HFFc6 (cell line): ENCODE measurements at places on chromosomes 7 and 10. TPM values are rescaled to one million over a fixed set of nuclear protein-coding genes. Genes with fewer than 3 reads are reported as not detected.

DNA sequence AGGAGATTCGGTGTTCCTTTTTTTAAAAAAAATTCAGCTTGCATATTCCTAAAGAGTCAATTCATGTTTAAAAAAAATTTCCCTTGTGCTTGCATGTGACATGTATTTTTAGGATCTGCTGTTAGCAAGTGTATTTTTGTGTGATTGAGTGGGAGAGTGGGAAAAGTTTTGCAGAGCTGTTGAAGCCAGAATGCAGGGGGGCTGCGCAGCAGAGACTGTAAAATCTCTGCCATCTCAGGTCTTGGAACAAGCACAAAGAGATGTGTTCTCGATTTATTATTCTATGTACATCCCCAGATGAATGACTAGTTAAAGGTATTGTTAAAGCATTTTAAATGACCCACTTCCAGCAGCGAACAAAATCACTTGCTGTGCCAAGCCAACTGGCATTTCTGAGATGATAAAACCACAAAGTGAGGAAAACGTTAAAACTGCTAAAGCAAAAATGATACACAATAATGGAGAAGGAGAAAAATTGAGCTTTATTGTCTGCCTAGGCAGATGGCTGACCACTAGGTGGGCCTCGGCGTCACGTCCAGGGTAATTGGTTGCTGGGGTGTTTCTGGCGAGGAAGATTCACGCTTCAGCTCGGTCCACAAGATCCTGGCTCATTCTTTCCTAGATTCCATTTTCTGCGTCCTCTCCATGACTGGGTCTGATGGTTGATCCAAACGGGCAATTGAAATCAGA, 67.0 kb upstream of the ATRNL1 start:
- no peak for DNase-seq
- no peak overlapping the region for H3K27ac ChIP-seq
- H3K27me3 ChIP-seq = peaks cover 5% of the 10 kb centered on the region; the same call in 1 of the 2 replicates
- no peak overlapping the region for H3K4me3 ChIP-seq
- no peaks in the 10 kb centered on the region for H3K4me1 ChIP-seq

- H3K4me1 ChIP-seq = peaks cover 16% of the 10 kb centered on the region
- DNase-seq = no peak
- no peaks in the 10 kb centered on the region for H3K36me3 ChIP-seq
Observed at GRCh38 chr10:29327746-29328102, 38.9 kb downstream of the LYZL1 start.

DNA sequence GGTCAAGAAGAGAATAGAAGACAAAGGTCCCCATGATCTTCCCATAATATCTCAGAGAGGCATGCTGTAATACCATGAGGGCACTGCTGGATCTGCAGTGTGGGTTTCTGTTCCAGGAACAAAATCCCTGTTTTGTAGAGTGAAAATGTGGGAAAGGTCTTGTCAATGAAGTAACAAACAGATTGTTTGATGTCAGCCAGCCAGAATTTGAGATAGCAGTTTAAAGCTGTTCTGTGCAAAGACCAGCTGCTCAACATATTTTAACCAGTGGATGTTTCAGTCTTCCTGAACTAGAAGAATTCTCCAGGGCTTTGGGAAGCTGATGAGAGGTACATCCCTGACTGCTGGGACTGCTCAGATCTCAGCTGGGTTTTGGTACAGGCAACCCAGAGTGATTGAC, 1012.5 kb downstream of the DNAJB9 start:
- H3K36me3 ChIP-seq = no peaks in the 10 kb centered on the region; the same call in 1 of the 2 replicates
- DNase-seq = no peak
- no peak overlapping the region for H3K4me3 ChIP-seq
- H3K27ac ChIP-seq = no peak overlapping the region

- no peaks in the 10 kb centered on the region for H3K4me1 ChIP-seq
- no peaks in the 10 kb centered on the region for H3K36me3 ChIP-seq
- H3K27ac ChIP-seq = no peak overlapping the region
- H3K27me3 ChIP-seq = peaks cover 8% of the 10 kb centered on the region
- no peak overlapping the region for H3K4me3 ChIP-seq
Observed at GRCh38 chr10:11144626-11145494, 127.2 kb downstream of the CELF2 start.

DNA sequence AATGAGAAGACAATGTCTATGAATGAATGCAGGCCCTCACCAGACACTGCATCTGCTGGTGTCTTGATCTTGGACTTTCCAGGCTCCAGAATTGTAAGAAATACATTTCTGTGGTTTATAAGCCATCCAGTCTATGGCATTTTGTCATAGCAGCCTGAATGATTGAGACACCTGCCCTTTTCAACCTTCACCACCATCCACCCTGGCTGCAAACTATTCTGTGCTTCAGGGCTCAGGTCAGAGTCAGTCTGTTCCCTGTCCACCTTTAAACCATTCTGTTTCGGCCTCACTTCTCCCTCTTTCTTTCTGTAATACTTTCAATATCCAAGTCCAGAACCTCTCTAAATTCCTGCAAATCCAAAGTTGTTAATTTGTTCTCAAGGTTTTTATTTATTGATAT, 15.9 kb upstream of the CDK13 start:
- H3K36me3 ChIP-seq = no peaks in the 10 kb centered on the region
- no peak overlapping the region for H3K27ac ChIP-seq
- DNase-seq = no peak
- H3K27me3 ChIP-seq = peaks cover 11% of the 10 kb centered on the region
- H3K4me3 ChIP-seq = no peak overlapping the region
- H3K4me1 ChIP-seq = no peaks in the 10 kb centered on the region

DNA sequence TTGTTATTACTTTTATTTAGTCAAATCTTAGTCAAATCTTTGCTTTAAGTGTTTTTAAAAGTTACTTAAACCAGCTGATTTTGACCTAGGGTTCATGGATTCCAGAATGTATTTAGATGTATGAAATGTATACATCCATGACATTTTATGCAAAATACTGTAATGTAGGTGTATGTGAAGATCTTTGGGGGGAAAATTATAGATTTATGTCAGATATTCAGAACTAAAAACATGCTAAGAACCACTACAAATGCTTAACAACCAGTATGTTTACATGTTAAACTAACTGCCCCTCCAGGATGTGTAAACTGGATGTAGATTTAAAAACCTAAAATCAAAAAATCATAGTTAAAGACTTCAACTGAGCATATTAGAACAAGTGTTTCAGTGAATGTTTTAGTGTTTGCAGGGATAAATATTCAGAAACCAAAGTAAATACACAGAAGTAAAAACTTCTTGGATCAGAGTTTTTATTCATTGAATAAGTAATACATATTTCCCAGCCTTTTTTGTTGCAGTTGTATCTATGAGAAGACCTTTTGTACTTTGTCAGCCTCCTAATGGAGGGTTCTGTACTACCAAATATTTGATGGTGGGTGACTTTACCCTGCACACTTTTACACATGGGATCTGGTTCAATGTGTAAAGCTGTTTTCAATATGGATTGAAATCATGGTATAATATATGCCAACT, 3.9 kb downstream of the CPED1 start:
- H3K36me3 ChIP-seq = peaks cover 57% of the 10 kb centered on the region
- peak overlapping the region; percentile 87 for H3K27ac ChIP-seq
- DNase-seq = no peak
- H3K27me3 ChIP-seq = no peaks in the 10 kb centered on the region; the same call in 1 of the 2 replicates
- peak overlapping the region; percentile 92 for H3K4me3 ChIP-seq

GRCh38 chr10:89095701-89096391, 105.2 kb downstream of the FAS start:
- no peaks in the 10 kb centered on the region for H3K27me3 ChIP-seq
- H3K4me3 ChIP-seq = no peak overlapping the region
- H3K27ac ChIP-seq = no peak overlapping the region
- H3K36me3 ChIP-seq = no peaks in the 10 kb centered on the region

GRCh38 chr10:67618116-67618515, 77.9 kb downstream of the CTNNA3 start:
- peaks cover 33% of the 10 kb centered on the region for H3K4me1 ChIP-seq
- peaks cover 7% of the 10 kb centered on the region; the same call in 1 of the 2 replicates for H3K36me3 ChIP-seq
- H3K4me3 ChIP-seq = peak overlapping the region; percentile 14; the same call in 1 of the 2 replicates
- DNase-seq = peak; percentile 54
- peak overlapping the region; percentile 26 for H3K27ac ChIP-seq

DNA sequence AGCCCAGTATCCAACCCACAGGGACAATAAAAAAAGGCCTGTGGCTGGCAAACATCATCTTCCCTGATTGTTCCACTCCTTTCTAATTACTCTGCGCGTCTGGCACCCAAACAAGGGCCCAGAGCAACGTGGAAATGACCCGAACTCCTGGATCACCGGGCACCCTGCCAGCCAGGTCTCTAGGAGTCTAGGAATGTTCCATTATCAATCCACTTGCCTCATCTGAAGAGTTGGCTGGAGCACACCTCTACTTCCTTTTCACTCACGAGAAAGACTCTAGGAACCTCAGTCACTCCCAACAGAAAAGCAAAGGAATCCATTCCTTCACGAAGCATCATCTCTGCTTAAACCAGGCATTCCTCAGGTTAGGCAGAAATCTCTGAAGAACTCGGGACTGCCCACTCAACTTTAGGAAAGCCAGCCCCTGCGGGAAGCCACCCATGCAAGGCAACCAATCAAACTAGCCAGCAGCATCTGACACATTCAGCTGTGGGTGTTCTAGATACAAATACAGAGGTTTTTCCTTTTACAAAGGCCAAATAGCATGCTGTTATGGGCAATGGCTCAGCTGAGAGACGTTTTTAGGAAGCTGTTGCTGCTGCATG, 37.7 kb downstream of the ATXN7L1 start:
- peaks cover 18% of the 10 kb centered on the region for H3K36me3 ChIP-seq
- peak overlapping the region; percentile 12; the same call in 1 of the 2 replicates for H3K27ac ChIP-seq
- H3K4me1 ChIP-seq = peaks cover 14% of the 10 kb centered on the region

GRCh38 chr10:5573968-5574641, 49.3 kb downstream of the CALML3 start:
- H3K4me1 ChIP-seq = peaks cover 38% of the 10 kb centered on the region
- H3K4me3 ChIP-seq = no peak overlapping the region; the same call in 1 of the 2 replicates
- H3K27ac ChIP-seq = peak overlapping the region; percentile 20; the same call in 1 of the 2 replicates
- H3K27me3 ChIP-seq = no peaks in the 10 kb centered on the region; the same call in 1 of the 2 replicates
- no peaks in the 10 kb centered on the region for H3K36me3 ChIP-seq

DNA sequence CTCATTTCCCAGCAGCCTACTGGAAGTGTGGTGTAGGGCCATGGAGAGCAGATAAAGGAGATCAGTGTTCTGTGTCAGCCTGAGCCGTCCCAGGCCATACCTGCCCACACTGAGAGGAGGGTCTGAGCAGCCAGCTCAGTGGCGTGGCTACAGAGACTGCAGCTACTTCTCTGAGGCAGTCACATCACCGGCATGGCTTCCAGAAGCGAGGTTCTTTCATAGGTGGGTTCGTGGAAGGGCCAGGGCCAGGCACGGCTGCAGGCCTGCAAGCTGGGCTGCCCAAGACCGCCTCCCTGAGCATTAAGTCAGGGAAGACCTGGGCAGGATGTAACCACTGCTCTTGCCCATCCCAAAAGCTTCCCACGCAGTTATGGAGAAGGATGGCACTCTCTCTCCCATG, 34.9 kb downstream of the LDB3 start:
- H3K27me3 ChIP-seq = peaks cover 2% of the 10 kb centered on the region
- peaks cover 5% of the 10 kb centered on the region; the same call in 1 of the 2 replicates for H3K4me1 ChIP-seq
- no peaks in the 10 kb centered on the region for H3K36me3 ChIP-seq
- DNase-seq = no peak
- H3K27ac ChIP-seq = no peak overlapping the region
- H3K4me3 ChIP-seq = no peak overlapping the region

GRCh38 chr7:37448011-37448635, 541 bp downstream of the ELMO1 start:
- H3K4me3 ChIP-seq = no peak overlapping the region
- no peaks in the 10 kb centered on the region for H3K4me1 ChIP-seq
- no peak overlapping the region for H3K27ac ChIP-seq
- DNase-seq = no peak
- H3K27me3 ChIP-seq = no peaks in the 10 kb centered on the region; the same call in 1 of the 2 replicates

- DNase-seq = no peak
- peaks cover 29% of the 10 kb centered on the region for H3K4me1 ChIP-seq
- 0 out of 2 replicates have a peak, but pooled peaks cover 2% of the 10 kb centered on the region for H3K36me3 ChIP-seq
- H3K27ac ChIP-seq = no peak overlapping the region
Observed at GRCh38 chr7:74654811-74655210, 2.7 kb upstream of the GTF2I start.

GRCh38 chr10:75468612-75469005, 37.2 kb downstream of the LRMDA start:
- H3K27me3 ChIP-seq = peaks cover 6% of the 10 kb centered on the region
- no peaks in the 10 kb centered on the region for H3K36me3 ChIP-seq
- H3K4me3 ChIP-seq = no peak overlapping the region
- DNase-seq = no peak

DNA sequence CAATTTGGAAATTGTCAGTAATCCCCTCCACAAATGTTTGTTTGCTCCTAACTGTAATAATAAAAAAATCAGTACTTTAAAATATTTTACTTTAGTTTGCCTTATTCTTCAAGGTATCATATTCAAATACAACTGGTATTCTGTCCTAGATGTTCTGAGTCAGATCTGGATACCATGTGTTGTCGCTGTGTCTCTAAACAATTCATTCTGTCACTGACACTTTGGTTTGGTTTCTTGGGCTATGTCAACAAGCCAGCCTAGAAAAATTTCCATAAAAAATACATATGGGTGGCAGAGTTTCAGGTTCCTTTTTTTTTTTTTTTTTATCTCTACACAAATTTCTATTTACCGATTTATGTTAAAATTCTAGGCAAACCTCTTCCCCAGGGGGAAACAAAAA, 33.2 kb upstream of the SEMA3D start:
- H3K4me1 ChIP-seq = no peaks in the 10 kb centered on the region
- H3K27ac ChIP-seq = no peak overlapping the region
- no peaks in the 10 kb centered on the region for H3K36me3 ChIP-seq

GRCh38 chr7:115060095-115060870, 138.4 kb downstream of the MDFIC start:
- no peaks in the 10 kb centered on the region for H3K4me1 ChIP-seq
- H3K27me3 ChIP-seq = peaks cover 1% of the 10 kb centered on the region; the same call in 1 of the 2 replicates
- no peak for DNase-seq
- no peak overlapping the region for H3K27ac ChIP-seq

DNA sequence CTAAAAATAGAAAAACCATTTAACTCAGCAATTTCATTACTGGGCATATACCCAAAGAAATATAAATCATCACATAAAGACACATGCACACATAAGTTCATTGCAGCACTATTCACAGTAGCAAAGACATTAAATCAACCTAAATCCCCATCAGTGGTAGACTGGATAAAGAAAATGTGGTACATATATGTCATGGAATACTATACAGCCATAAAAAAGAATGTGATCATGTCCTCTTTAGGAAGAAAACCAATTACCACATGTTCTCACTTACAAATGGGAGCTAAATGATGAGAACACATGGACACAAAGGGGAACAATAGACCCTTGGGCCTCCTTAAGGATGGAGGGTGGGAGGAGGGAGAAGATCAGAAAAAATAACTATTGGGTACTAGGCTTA, 36.0 kb upstream of the ACBD5 start:
- no peak overlapping the region for H3K4me3 ChIP-seq
- H3K27me3 ChIP-seq = peaks cover 12% of the 10 kb centered on the region
- H3K27ac ChIP-seq = no peak overlapping the region

The ZNF365 gene
- 10.2 and 11.2 TPM in 2 replicates for total RNA-seq

The CTAGE15 gene
- total RNA-seq = not detected in 3 replicates

The TAS2R16 gene
- total RNA-seq = not detected in 3 replicates

The TMEM176B gene
- total RNA-seq = not detected in 3 replicates

The MMRN2 gene
- 0.77 to 1.3 TPM (median 0.93 TPM) in 3 replicates for total RNA-seq

The MMD2 gene
- total RNA-seq = not detected in 3 replicates

The CYP2C18 gene
- not detected in 3 replicates for total RNA-seq

The SEM1 gene
- 28.2 to 43.4 TPM (median 35.0 TPM) in 3 replicates for total RNA-seq

The ACSL5 gene
- 0.51 to 5.5 TPM (median 0.88 TPM) in 3 replicates for total RNA-seq
